Pancreas (tissue), 10 donors: ENCODE measurements at places on chromosomes 4 and X.

- DNase-seq: no peak
Observed at GRCh38 chr4:121554382-121554781, 142.4 kb downstream of the ANXA5 start.

DNA sequence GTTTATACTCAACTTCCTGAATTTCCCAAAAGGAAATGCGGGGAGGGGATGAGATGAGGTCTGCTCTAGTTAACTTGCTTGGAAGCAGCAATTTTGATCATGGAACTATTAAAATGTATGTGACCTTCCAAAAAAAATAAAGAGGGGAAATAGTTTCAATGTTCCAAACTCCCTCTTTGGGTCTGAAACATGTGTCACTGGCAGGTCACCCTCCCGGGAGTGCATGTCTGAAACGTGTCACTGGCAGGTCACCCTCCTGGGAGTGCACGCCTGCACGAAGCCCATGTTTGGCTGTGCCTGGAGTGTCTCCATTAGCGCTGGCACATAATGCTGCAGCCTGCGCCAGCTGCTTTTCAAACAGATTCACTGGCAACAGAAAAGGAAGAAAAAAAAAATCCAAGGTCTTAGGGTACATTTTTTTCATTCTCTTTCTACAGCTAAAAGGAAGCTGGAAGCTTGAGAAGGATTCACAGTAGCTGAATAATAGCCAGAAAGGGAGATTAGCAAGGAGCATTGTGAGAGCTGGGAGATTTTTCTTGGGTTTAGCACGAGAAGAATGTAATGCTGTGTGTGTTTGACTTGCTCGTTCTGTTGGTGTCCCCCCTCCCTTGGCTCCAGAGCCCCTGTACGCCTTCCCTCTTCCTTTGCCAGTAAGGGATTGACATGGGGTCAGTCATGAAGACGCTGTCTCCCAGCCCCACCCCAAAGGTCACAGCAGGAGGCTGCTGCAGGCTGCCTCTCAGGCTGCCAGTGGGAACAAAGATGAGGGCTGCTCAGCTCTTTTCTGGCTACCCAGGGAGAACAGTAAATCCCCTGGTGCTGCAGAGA, 39.2 kb upstream of the TLR3 start:
- DNase-seq: peak; percentile 77

GRCh38 chr4:24604558-24605214, 20.3 kb upstream of the DHX15 start:
- no peak for DNase-seq

DNA sequence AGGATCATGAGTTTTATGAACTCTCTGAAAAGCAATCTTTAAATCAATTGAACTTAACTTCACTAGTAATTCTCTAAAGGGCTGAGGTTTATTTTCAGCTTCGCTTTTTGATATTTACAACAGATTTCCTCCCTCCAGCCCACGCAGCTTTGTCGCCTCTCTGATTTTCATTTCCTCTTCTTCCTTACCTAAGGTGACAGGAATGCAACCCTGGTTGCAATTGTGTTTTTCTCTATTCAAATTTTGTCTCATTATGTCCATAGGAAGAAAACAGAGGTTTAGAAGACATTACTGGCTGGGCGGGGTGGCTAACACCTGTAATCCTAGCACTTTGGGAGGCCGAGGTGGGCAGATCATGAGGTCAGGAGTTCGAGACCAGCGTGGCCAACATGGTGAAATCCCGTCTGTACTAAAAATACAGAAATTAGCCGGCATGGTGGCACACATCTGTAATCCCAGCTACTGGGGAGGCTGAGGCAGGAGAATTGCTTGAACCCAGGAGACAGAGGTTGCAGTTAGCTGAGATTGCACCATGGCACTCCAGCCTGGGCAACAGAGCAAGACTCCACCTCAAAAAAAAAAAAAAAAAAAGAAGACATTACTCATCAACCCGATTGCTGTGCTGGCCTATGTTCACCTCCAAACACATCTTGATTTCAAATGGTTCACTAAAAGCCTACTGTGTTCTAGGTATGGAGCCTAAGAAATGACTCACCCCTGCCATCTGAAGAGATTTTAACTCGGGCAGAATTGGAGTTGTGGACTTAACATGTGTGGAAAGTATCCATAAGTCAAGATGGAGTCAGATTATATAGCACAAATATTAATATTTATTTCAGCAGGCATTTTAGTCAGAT, 36.8 kb downstream of the VSIG4 start:
- no peak for DNase-seq

DNA sequence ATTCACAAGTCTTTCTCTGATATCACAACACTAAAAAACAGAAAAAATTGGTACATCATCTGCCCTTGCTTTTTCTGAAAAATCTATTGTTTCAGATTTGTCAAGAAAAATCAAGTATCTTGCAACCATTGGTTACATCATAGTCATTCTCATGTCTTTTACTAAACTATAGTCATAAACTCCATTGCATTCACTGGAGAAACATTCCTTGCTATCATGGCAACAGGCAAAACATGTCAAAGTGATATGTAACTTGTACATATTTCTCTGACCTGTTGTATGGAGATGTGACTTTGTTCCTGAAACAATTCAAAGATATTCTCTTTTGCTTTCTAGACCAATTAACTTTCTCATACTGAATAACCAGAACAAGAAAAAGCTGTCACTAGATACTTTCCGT, 121.9 kb upstream of the ANK2 start:
- no peak for DNase-seq

DNA sequence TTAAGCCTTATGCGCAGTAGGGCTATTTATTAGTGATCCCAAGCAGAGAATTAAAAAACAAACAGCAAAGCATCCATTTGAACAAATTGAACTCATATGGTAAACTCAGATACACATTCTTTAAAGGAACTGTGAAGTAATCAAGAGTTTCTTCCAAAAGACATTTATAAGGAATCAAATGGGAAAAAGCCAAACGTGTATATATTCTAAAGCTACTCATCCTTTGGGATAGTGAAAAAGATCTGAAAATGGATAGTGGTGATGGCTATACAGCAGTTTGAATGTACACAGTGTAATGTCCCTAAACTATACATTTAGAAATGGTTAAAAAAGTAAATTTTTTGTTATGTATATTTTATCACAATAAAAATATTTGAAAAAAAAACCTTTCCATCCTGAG, 16.6 kb upstream of the HPGDS start:
- DNase-seq: no peak

DNA sequence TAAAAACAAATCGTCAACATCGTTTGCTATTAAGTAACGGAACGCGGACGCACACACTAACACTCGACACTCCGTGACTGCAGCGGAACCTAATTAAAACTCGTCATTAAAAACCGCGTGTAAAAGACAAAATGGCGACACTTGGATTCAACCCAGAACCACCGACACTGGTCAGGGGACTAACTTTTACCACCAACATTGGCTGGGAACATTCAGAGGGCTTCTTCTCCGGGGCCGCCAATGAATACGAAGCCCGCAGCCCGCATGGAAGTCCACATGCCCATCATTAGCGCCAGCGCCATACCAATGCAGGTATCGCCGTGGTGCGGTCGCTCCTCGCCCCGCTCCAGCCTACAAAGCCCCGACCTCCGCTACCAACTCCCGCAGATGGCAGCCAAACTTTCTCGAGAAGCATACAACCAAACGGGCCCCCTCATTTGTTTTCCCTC, 498 bp downstream of the RBMX start:
- DNase-seq: peak; percentile 28

DNA sequence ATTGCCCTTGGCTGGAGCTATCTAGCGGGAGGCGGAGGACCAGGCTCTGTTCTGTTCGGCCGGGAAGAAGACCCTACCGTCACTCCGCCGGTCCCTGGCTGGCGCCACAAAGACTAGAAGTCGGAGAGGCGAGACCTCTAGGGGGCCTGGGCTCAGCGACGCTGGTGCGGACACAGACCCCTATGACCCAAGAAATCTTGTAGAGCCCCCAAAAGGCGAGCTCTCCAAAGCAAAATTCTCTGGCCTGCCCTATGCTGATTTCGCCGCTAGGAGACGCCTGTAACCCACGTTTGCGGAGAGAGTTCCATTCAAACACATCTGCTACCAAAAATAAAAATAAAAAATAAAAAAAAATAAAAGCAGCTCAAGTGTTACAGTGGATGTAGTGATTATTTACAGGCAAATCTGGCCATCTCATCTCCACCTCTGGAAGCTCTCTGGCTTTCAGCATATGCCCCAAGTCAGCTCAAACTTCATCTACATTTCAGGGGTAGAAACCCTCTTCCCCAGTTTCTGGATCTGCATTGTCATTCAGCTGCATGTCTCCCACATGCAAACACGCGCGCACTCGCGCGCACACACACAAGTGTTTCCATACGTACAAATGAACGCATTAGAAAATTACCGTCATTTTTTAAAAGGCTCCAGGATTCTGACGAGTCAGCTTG, 2.4 kb upstream of the PCDH10 start:
- DNase-seq: peak; percentile 64

DNA sequence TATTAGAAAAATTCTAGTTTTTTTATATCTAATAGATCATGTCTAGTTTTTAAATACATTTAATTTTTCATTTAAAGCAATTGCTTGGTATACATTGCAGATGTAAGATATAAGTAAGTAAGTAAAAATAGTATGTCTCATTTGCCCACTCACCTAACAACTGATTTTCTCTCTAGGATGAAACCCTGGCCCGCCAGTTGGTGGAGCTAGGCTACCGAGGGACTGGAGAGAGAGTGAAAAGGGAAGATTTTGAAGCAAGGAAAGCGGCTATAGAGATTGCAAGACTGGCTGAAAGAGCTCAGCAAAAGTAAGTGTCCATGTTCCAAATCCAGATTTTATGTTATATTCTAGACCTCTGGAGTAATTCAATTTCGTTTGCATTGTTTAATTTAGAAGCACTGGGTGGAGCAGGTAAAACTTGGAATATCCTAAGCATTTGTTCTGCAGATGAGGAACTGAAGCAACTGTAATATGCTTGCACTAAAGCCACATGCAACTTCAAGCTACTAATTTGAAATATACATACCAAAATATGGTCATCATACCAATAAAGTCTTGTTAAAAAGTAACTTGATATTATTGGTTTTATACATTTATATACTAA, 27.1 kb downstream of the CFAP299 start:
- peak; percentile 46 for DNase-seq

GRCh38 chrX:37912304-37912703, 64.9 kb upstream of the DYNLT3 start:
- no peak for DNase-seq

DNA sequence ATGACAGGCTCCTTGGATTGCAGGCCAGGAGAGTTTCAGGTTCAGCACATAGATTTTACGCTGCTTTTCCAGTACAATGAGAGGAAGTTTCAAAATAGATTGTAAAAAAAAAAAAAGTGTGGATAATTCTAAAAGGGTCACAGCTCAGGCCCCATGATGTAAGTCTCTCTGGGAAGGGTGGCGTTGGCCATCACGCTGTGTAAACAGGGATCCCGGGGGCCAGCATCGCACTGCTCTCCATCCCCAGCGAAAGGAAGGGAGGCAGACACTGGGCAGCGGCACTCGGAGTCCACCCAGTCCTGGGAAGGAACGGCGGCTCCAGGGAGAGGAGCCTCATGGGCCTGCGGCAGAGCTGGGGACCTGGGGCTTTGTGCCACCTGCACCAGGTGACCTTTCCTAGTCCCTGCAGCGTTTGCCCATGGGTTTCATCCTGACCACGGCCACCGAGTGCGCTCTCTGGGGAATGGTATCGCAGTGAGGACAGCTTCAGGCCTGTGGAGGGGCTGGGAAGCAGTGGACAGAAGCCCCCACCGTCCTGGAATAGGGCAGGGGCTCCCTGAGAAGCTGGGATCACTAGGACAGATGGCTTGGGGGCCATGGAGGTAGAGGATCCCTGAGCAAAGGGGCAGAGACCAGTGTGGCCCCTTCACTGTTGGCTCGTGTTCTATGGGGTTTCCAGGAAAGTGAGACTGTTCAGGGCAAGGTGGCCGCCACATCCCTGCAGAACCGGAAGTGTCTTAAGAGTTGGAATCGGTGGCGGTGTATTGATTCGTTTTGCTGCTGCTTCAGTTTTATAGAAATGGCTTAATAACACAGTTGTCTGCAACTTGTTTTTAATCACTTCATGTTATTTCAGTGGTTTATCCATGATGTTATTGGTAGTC, 38.9 kb downstream of the RGS12 start:
- DNase-seq: no peak

GRCh38 chr4:26162101-26162500, 158.7 kb upstream of the RBPJ start:
- DNase-seq: no peak

DNA sequence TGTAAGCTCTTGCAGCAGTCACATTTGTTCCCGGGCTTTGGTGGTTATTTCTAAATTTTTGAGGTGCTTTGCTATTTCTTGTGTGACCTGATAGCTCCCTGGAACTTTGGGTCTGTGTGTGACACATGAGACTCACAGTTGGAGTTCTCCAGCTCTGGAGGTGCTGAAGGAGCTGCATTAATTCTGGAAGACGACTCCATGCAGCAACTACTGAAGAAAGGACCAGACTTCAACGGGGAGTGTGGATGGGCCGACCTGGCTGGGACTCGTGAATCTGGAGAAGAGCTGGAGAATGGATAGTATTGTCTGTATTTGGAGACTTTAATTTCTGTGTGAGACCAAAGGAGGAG, 1.5 kb downstream of the MRFAP1 start:
- DNase-seq: no peak

- DNase-seq: no peak
Observed at GRCh38 chrX:16307950-16308349, 140.7 kb downstream of the MAGEB17 start.

DNA sequence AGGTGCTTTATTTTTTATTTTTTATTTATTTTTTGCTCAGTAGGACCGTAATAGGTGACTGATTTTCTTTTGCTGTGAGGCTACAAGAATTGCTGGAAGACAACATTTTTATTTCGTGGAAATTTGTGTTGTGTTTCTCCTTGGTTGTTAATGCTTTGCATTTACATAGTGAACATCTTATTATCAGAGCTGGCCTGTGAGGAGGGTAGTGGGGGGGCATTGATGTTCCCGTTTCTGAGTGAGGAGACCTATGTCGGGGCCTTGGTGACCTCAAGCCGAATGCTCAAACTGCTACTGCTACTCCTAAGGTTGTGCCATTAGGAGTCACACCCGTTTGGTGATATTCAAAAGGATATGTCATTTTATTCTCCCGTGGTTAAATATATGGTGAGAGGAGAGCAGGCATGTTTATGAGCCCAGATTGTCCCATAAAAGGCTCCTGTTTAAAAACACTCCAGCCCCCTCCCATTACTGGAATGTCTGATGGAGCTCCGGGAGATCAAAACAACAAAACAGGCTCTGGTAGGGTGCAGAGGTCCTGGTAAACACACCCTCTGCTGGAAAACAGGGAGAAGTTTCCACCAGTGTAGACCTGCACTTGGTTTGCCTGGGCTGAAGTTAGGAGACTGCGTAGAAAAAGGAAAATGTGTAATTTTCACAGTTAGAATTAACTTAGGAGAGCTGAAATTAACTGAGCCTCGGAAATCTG, 5.6 kb downstream of the PDGFRA start:
- no peak for DNase-seq

GRCh38 chrX:144327495-144327894, 443.6 kb downstream of the UBE2NL start:
- DNase-seq: no peak

- DNase-seq: no peak
Observed at GRCh38 chr4:11566444-11567022, 137.8 kb upstream of the HS3ST1 start.

- no peak for DNase-seq
Observed at GRCh38 chrX:23598575-23598974, 68.7 kb upstream of the PRDX4 start.

- DNase-seq: peak; percentile 63
Observed at GRCh38 chr4:1043651-1044468, 32.4 kb downstream of the FGFRL1 start.

GRCh38 chr4:185128272-185129119, 14.6 kb upstream of the SLC25A4 start:
- DNase-seq: peak; percentile 34

GRCh38 chr4:96708766-96709165, 868.9 kb downstream of the PDHA2 start:
- DNase-seq: no peak
